ENCODE measurements at places on chromosomes 3 and 15.

DNA sequence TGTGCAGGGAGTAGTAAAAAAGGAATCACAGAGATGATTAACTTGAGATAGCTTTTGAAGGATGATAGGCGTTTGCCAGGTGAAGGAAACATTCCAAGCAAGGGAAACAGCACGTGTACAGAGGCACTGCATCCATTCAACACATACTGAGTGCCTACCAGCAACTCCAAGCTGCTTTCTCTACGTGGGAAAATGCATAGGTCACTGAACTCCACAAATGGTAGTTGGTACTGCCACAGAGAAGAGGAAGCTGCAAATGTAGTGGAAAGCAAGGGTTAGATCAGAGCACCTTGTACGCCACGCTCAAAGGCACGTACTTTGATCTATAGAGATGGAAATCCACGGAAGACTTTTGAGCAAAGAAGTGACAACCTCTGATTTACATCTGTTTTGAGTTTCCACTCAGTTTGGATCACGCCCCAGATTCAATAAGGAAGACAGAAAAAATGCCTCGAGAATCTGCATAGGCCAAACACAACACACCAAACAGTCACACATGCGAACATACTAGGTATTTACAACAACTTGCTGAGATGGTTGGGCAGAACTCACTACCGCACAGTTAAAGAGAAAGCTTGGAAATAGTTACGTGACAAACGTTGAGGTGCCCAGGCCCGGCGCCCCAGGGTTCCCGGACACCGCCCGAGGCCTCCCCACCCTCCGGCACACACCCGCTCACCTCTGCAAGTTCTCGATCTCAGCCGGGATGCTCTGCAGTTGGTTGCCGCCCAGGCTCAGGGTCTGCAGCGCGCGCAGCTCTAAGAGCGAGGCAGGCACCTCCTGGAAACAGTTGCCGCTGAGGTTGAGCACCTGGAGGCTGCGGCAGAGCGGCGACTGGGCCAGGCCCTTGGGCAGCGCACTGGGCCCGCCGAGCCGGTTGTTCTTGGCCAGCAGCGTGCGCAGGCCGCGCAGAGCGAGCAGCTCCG lies 826 bp downstream of the LRRC58 start:
- DNase-seq, result no peak

DNA sequence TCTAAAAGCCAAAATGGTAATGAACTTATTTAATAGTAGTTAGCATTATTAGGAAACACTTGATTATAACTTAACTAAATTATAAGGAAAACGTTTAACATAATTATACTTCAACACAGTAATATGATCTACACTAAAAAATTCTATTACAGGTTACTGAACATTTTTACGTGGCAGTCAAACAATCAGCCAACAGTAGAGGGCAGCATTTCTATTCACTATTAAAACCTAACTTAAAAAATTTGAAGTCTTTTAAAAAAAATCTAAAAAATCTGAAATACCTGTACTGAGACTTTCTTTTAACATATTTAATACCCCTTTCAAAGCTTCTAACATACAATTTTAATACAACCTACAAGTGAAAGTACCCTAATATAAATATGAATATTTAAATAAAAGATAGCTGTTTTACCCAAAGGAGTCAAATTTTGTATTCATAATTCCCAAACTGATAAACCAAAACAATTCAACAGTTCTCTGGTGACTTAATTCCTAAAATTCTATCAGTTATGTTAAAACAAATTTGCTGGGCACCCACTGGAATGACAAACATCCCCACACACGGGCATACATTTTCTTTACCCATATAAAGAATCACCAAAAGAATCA lies 41.5 kb downstream of the DLG1 start:
- DNase-seq, result no peak

GRCh38 chr3:172580680-172581401 lies 57.6 kb upstream of the TNFSF10 start:
- DNase-seq, result no peak

DNA sequence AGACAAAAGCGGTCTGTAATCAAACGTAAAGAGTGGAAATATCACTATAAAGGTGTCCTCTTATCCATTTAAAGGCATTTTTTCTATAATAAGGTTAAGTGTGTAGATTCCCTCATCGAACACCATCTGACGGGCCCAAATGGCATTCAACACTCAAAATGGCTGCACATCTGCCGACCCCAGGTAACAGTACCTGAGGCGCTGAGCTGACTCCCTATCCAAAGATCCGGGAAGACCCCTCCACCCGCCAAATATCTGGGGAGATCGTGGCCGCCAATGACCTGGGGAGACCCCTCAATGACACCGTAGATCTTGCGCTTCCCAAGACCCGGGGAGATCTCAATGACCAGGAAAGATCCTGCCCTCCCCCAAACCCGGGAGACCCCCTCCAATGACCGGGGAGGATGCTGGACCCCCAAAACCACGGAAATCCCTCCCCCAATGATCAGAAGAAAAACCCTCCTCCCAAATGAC lies 476 bp downstream of the IP6K2 start:
- DNase-seq, result no peak

DNA sequence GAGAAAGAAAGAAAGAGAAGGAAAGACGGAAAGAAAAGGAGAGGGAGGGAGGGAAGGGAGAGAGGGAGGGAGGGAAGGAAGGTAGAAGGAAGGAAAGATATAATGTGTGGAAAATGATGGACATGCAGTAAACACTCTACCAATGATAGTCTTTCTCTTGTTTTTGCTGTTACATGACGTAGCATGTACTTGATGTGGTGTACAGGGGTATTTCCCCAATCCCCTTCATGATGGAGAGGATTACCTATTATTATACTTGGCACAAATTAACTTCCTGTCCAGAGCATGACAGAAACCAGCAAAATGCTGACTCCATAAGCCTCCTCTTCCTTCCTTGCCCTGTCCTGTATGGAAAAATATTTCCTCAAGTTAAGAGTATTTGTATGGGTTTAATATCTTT lies 124.4 kb downstream of the B3GALNT1 start:
- no peak for DNase-seq

DNA sequence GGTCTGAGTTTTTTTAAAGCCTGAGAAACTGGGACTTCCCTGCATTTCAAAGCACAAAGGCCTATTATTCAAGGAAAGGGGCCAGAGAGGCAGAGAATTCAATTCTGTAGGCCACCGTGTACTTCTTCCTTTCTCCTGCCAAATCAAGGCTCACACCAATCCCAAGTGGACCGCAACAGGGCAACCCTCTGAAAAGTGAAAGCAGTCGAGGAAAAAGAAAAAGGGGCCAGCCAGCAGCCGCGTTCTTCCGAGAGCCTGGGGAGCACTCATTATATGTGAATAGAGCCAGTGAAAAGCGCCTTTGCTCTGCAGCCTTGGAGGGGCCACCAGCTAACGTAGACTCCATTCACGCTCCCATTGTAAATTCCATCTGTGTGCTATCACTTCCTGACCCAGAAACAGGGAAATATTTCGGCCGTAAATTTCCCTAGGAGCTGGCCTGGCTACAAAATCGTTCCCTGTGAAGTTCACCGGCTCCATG lies 45.9 kb upstream of the THUMPD3 start:
- DNase-seq, result no peak

- no peak for DNase-seq
Observed at GRCh38 chr3:18224426-18224825, 200.7 kb downstream of the SATB1 start.

DNA sequence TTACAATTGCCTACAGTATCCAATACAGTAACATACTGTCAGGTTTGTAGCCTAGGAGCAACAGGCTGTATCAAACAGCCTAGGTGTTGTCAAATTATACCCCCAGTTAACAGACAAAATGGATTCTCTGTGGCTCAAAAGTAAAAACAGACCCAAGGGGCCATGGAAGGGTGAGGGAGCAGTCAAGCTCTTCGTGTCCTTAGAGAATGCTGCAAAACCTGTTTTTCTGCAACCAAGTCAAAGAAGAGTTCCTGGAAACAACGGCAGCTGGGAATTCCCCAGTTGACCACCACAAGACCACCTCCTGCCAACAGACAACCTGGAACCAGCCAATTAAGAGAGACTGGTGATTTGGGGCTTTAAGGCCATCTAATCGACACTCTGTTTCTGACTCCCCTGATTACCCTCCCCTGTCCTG lies 11.1 kb upstream of the THUMPD3 start:
- no peak for DNase-seq

- DNase-seq, result no peak
Observed at GRCh38 chr3:142960322-142960850, 3.1 kb downstream of the PAQR9 start.

DNA sequence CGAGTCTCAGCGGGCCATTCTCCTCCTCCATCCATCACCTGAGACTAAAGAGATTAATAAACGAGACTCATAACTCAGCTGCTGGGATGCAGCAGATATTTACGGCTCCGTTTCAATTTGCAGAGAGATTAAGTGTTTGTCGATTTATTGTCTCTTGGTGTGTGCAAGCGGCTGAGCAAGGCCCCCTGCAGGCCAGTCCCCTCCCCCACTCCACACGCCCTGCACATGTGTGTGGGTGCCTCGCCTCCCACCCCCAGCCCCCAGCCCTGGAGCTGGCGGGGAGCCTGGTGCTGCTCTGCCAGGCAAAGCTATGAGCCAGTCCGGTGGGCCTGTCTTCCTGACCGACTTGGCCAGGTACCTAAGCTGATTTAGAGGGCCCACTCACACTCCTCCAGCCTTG lies 63.0 kb downstream of the CYP11A1 start:
- DNase-seq, result no peak

DNA sequence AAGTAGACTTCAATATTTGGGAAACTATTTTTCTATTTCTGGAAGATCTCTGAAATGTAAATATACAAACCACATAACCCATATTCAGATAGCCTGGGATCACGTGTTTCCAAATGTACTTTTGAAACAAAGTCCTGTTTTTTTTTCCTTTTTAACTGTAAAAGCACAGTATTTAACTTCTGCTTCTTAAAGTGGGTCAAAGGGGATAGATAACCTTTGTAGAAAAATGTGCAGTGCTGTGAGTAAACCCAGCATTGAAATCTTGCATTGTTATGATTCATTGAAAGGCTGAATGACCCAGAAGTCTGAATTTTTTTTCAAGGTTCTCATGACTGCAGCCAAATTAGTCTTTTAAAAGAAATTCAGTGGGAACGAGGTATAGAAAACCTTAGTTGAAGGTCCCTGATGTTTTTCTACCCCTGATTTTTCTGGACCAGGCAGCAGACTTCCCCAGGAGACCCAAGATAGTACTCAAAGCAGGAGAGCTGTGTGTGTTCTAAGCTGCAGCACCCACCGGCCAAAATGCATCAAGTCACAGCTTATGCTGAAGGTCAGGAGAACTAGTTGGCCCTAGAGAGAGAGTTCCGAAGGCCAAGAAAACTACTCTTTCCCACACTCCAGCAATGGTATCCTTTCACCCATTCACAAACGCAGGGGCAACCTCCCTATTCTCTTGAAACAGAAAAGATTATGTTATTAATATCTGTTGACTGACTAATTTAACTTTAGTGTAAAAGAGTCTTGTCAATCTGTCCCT lies 43.6 kb upstream of the APH1B start:
- DNase-seq, result no peak

DNA sequence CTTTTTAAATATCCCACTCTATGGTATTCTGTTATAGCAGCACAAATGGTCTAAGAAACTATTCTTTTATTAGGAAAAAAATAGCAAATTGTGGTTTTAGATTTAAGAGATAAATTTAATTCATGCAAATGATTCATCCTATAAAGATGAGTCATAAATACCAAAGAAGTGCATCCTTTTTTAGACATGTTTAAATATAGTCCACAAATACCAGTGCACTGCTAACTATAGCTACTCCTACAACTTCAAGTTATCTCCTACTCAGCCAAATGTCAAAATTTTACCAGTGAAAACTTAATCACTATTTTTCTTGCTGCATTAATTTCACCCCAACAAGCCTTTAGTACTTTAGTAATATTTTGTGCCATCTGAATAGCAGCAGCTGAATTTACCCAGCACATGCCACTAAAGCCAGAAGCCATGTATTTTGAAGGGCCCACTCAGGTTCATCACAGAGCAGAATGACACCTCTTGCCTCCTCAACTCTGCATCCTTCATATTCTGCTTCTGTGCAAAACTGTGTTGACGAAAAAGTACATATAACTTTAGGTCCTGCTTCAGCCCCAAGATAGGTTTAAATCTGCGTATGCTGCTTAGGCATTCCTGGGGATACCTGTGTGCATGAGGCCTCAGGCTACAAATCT lies 24.9 kb downstream of the CX3CR1 start:
- DNase-seq, result no peak

DNA sequence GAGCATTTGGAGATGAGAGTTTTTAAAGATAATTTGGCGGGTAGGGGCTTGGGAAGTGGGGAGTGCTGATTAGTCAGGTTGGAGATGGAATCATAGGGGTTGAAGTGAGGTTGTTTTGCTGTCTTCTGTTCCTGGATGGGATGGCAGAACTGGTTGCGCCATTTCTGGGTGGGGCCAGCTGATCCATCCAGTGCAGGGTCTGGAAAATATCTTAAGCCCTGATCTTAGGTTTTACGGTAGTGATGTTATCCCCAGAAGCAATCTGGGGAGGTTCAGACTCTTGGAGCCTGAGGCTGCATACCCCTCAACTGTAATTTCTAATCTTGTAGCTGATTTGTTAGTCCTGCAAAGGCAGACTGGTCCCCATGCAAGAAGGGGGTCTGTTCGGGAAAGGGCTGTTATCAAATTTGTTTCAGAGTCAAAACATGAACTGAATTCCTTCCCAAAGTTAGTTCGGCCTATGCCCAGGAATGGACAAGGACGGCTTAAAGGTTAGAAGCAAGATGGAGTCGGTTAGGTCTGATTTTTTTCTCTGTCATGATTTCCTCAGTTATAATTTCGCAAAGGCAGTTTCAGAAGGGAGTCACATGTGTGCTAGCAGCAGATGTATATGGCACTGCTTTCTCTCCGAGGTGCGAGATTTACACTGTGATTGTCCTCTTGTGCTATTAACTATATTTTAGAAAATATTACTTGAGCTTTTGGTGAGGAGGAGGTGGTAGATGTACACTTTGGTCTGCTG lies 540.4 kb downstream of the EDEM1 start:
- DNase-seq, result no peak

DNA sequence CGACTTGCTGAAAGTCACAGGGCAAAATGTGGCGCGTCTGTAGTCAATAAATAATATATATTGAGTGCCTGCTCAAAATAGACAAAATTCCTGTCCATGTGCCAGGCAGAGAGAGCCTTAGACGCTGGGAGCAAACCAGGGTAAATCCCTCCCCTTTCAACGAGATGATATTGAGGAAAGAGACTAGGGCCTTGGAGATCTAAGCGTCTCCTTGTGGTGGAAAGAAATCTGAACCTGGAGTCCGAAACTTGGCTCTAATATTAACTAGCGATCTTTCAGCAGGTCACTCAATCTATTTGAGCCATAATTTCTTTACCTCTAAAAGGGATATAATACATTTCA lies 348 bp upstream of the DPP8 start:
- DNase-seq, result no peak

GRCh38 chr15:37758412-37758811 lies 176.0 kb upstream of the TMCO5A start:
- no peak for DNase-seq

- DNase-seq, result no peak
Observed at GRCh38 chr3:193910886-193911738, 224.8 kb upstream of the HES1 start.

- DNase-seq, result no peak
Observed at GRCh38 chr15:25832158-25832557, 31.0 kb downstream of the ATP10A start.

All from stimulated activated CD8-positive, alpha-beta memory T cell treated with anti-CD3 and anti-CD28 coated beads, Interleukin-4, amount 100 ng/mL, for 4 hours (primary cell).